Stimulated activated CD8-positive, alpha-beta memory T cell treated with anti-CD3 and anti-CD28 coated beads, Interleukin-4, amount 100 ng/mL, for 48 hours (primary cell): ENCODE measurements at places on chromosomes 13 and 19.
A peak's percentile ranks its signal among the peaks of the same experiment; 100 is the strongest.

- DNase-seq = no peak
These were observed 285.4 kb upstream of the GPC6 start for GRCh38 chr13:92941167-92941566.

DNA sequence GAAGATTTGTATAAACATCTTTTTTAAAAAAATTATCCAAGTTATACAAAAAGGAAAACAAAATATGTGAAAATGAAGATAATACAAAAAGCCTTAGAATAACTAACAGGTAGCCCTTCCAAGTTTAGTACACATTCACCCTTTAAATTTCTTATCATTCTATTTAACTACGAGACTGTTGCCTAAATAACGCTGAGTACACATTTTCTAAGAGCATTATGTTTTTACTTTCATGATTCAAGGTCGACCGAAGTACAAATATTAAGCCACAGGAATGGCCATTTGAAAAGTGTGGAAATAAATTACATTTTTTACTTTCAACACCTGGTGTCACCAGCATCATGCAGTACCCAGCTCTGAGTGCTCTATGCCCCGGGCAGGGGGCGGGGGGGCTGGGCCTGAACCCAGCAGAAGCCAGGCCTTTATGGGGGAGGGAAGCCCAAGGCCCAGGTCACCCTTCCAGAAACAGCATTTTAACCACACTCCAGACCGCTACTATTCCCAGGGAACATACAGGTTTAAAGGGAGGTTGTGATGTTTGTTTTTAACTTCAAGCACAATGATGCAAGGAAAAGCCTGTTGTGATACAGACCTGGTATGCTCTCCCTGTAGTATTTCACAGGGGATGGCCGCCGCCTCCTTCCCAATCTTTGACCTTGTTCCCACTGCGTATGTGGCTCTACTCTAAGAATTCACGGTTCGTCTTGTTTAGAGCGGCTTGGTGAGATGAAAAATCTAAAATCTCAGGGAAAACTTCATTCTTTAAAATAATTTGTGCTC, 24.0 kb downstream of the GGACT start:
- DNase-seq = no peak

DNA sequence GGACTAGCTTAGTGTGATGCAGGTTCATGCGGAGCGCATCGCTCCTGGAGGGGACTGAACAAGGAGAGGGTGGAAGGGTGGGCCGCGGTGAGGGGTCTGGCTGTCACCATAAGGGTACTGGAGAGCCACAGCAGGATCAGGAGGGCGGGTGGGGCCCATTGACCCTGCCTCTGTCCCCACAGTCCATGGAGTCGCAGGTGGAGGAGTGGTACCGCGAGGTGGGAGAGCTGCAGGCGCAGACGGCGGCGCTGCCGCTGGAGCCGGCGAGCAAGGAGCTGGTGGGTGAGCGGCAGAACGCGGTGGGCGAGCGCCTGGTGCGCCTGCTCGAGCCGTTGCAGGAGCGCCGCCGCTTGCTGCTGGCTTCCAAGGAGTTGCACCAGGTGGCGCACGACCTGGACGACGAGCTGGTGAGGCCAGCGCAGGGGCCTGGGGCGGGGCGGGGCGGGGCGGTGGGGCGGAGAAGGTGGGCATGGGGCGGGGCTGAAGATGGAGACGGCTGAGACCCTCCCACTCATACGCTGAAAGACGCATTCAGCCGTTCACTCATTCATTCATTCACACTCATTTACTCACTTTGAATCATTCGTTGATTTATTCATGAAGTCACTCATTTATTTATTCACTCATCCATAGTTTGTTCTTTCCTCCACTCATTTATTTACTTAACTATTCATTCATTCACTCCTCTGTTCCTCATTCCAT, 27.5 kb upstream of the SHKBP1 start:
- peak; percentile 86 for DNase-seq

DNA sequence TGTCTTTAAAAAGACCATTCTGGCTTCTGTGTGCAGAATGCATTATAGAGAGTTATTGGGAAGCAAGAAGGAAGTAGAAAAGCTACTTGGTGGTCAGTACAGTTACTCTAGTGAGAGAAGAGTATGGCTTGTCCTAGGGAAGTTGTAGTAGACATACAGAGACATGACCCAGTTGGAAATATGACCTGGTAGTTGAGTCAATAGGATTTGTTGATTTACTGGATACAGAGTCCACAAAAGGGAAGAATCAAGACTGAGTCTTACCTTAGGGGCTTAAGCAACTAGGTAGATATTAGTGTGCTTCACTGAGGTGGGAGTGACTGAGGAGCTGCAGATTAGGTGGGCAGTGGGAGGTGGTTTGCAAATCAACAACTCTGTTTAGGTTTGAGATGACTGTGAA, 48.8 kb downstream of the RASL11A start:
- no peak for DNase-seq

DNA sequence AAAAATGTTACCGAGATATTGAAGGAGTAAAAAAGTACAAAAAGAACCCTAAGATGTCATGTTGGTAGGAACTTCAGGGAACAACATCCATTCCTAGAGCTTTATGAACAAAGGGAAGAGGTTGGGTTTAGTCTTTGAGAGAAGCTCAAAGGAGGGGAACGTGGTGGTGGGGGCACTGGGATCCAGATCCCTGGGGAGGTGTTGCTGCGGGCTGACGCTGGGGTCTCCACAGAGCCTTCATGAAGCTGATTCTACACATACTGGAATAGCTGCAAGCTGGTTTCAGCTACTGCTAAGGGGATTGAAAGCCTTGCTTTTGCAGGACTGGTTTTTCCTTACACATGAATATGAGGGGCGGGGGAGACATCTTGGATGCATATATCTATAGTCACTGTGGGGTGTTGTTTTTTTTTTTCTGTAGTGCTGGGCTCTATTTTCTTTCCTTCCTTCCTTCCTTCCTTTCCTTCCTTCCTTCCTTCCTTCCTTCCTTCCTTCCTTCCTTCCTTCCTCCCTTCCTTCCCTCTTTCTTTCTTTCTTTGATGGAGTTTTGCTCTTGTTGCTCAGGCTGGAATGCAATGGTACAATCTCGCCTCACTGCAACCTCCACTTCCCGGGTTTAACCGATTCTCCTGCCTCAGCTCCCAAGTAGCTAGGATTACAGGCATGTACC, 6.5 kb upstream of the MZF1 start:
- no peak for DNase-seq

GRCh38 chr19:4909897-4910593, 744 bp downstream of the UHRF1 start:
- peak; percentile 95 for DNase-seq

DNA sequence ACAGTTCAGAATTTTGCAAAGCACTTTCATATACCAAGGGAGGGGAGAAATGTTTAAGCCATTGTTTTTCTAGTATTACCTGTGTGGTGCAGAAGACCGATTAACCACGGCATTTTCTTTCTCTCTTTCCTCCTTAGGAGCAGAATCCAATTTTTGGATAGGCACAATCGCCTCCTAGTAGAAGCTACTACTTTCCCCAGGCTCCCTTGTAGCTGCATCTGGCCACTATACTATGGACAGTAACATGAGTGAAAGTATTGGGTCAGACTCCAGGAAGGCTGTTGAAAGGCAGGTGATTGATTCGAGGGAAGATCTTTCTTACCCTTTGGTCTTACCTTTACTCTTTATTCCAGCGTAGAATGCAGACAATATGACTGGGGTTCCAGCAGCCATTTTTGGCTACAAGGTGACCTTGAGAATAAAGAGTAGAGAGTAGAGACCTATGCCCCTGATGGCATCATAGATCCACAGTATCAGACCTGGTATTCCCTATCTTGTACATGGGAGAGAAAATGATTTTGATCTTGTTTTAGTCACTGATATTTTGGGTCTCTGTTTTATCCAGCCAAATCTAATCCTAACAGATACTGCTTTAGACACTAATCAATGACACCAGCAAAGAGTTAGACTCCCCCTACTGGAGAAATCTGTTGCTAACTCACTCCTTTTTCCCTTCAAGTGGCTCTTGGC, 77.0 kb downstream of the LRRC63 start:
- no peak for DNase-seq

GRCh38 chr13:86710013-86710412, 910.8 kb upstream of the SLITRK6 start:
- DNase-seq = no peak

DNA sequence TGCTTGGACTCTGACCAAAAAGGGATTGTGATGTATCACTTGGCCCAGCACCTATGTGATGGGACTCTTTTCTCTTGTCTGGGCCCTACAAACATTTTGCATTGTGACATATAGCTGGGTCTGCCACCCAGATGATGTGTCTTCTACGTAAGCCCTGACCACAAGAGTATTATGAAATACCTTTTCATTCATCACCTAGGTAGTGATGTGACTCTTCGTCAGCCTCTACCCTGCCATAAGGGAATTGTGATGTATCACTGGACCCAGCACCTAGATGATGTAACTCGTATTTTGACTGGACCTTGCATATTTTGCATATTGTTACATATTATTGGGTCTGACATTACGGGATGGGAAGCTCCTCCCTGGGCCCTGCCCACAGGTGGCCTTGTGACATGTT, 29.7 kb upstream of the ZNF681 start:
- DNase-seq = no peak

GRCh38 chr13:28318496-28318895, 176.4 kb downstream of the FLT1 start:
- no peak for DNase-seq
